ENCODE measurements at places on chromosomes 7 and 10. TPM values are rescaled to one million over a fixed set of nuclear protein-coding genes. Genes with fewer than 3 reads are reported as not detected.

- DNase-seq = no peak
Observed at GRCh38 chr10:47442351-47442750, 41.6 kb downstream of the ANXA8 start.

- DNase-seq = no peak
Observed at GRCh38 chr10:110859206-110859972, 12.3 kb upstream of the PDCD4 start.

The PLCE1 gene
- 0.32 TPM for total RNA-seq

The ICA1 gene
- total RNA-seq = 17.1 TPM

The LRGUK gene
- 0.15 TPM for total RNA-seq

DNA sequence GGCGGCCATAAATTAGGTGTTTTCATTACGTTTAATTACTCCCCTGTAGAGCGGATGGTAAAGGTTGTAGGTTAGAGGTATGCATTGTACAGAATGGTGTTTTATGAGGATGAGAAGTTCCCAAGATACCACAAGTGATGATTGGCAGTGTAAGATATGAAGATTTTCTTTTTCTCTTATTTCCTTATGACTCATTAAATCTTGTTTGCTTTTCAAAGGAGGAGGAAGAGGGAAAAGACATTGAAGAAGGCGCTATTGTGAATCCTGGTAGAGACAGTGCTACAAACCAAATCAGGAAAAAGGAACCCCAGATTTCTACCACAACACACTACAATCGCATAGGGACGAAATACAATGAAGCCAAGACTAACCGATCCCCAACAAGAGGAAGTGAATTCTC lies 133.9 kb downstream of the AASS start:
- DNase-seq = no peak

- DNase-seq = no peak
Observed at GRCh38 chr7:66007232-66007631, 25.2 kb upstream of the GUSB start.

The TEX47 gene
- not detected for total RNA-seq

The ABCC2 gene
- 191 TPM for total RNA-seq

DNA sequence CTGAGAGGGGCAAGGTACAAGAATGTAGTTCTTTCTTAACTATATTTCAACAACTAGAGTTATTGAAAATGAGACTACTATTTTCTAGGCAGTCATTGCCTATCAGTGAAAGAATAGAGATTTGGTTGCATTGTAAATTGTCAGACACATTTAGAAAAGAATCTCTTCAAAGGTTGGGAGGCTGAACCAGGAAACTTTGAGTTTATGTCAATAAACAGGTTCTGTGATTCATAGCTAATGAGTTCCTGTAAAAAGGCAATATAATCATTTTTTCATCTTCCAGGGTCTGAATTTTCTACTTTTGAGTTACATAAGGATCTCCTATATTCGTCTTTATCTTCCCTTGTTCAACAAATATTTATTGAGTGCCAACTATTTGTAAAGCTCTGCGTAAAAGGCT lies 47.1 kb downstream of the MAGI2 start:
- no peak for DNase-seq

DNA sequence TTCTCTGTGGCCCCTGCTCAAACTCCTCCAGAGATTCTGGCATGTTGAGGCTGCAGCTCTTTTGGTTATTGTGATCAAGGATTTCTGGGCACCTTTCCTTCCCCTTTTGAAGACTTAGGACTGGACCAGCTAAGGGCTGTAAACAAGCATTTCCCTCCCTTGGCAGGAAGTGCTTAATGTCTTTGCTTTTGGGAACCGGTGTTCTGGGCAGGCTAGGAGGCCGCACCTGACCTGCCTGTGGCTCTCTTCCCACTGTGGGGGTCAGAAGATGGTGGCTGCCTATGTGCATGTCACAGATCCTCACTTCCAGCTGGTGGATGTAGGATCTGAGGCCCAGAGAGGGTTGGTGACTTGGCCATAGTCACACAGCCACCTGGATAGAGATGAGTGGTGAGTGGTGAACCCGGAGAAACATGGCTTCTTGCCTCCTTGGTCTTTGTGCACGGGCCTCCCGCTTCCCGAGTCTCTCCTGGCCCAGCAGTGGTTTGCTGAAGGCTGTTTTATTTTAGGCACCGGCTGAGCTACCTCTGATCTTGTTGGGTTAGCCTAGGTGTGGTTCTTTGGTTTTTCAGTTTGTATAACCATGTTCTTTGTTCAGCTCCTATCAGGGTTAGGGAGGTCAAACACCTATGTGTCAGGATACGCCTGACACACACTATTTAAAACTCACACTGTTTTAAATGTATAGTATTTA lies 82.0 kb downstream of the GRK5 start:
- no peak for DNase-seq
